ENCODE measurements at places on chromosomes 16 and 17. TPM values are rescaled to one million over a fixed set of nuclear protein-coding genes. Genes with fewer than 3 reads are reported as not detected.

SMPD3 gene
- 0.10 TPM for total RNA-seq

TUBB3 gene
- 167 TPM for total RNA-seq

OGFOD3 gene
- total RNA-seq, result 21.0 TPM

SLC6A2 gene
- total RNA-seq, result not detected

CD300LG gene
- not detected for total RNA-seq
